ENCODE measurements at places on chromosomes 3 and 15.

GRCh38 chr3:124256599-124256998, 264.7 kb upstream of the ROPN1 start:
- DNase-seq = no peak

DNA sequence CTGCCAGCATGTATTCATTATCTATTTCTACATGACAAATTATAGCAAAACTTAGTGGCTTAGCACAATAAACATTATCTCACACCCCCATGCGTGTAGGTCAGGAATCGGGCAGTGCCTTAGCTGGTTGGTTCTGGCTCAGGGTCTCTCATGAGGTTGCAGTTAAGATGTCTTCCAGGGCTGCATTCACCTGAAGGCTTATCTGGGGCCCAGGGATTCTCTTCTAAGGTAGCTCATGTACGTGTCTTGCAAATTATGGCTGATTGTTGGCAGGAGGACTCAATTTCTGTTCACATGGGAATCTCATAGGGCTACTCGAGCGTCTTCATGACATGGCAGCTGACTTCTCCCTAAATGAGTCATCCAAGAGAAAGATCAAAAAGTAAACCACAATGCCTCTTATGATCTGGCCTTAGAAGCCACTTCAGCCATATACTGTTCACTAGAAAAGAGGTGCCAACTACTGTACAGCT, 42.9 kb upstream of the TSC22D2 start:
- DNase-seq = no peak

- no peak for DNase-seq
These were observed 586.9 kb upstream of the DPPA4 start for GRCh38 chr3:109924196-109924595.

GRCh38 chr3:128497305-128498126, 4.5 kb upstream of the GATA2 start:
- no peak for DNase-seq

GRCh38 chr3:129434140-129434539, 5.6 kb downstream of the MBD4 start:
- no peak for DNase-seq

DNA sequence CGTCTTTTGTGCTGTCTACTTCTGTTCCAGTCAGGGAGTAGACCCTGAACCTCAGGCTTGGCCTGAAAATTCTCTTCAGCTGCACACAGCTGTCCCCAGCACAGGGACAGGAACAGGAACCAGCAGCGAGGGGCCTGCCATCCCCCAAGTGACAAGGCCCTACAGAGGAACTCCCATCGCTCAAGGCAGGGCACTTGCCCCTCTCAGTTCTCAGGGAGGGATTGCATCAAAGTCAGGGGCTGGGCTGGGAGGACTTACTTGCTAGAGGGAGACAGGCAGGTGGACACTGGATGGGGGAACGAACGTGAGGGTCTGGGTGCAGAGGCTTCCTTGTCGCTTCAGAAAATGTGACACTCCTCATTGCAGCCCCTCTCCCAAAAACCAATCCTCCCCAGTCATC, 163.6 kb downstream of the CHSY1 start:
- no peak for DNase-seq

GRCh38 chr3:142724682-142725356, 985 bp downstream of the TRPC1 start:
- DNase-seq = peak; percentile 1

DNA sequence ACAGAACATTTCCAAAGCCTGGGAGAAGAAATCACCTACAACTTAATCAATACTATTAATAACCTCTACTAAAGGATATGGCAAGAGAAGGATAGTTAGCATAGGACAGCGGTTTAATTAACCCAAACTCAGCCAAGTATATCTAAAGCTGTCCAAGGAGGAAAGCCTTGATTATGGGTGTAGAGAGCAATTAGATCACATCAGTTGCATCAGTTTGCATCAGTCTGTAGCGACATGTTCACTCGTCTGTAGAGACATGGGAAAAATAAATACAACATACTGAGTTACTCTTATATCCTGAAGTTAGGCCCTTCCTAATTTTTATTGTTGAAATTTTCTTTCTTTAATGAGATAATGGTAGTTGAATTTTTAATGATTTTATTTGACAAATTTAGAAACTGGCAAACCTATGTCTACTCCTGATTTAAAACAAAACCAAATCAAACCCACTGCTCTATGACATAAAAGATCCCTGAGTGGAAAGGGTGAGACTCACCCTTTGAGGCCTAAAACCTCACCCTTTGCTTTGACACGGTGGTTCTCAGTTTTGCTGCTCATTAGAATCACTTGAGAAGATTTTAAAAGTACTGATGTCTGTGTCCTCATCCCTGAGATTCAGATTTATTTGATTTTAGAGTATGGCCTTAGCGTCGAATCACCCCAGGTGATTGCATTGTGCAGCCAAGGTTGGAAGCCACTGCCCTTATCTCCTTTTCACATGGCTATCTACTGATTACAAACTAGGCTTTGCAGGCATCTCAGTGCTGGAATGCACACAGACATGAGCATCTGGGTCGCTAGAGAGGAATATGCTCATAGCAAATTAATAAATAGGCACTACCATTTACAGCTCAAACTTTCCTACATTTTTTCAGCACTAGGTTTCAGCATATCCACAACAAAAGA, 2.8 kb upstream of the CLRN1 start:
- DNase-seq = no peak

DNA sequence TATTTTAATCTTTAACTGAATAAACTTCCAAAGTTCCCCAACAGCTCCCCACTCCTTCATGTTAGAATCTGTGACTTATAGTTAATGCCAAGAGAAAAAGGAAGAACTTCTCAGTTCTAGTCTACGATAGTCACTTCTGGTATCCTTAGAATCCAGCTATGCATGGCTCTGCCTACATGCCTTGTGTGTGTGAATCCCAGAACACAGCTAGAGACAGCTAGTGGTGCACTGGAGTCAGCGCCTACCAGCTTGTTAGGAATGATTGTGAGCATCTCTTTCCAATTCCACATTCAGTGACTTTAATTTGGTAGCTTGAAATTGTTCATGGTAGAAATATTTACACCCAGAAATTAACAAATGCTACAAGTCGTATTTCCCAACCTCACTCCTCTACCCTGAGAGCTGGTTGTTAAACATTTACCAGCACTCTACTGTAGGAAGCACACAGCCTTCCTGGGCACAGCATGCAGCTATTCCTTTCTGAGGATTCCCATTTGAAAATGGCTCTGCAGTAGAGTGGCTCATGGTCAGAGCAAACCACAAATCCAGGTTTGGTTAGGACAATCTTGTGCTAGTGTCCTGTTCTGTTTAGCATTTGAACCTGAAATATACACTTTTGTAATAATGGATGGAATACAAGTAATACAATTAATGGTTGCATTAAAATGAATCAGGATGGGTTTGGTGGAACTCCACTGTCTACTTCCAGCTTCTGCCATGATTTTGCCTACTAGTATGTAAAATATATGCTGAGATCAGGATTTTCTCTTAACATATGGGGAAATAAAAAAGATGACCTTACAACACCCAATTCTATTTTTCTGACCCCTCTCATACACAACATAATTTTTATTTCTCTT, 371.0 kb upstream of the GBE1 start:
- DNase-seq = no peak

DNA sequence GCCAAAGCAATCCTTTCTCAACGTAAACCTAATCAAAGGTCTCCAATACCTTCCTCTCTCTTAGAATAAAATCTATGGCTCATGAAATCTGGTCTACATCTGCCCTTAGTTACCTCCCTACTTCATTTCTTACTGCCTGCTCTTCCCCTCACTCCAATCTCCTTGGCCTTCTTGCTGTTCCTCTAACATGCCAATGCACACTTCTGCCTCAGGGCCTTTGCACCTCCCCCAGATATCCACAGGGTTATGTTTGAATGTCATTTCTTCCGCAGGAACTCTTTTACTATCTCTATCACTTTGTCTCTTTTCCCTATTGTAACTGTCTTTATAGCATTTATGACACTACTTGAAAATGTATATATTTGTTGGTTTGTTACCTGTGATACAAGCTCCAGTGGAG, 44.3 kb upstream of the PYGO1 start:
- no peak for DNase-seq

GRCh38 chr3:126155280-126155640, 25.1 kb downstream of the ALDH1L1 start:
- DNase-seq = no peak

GRCh38 chr15:98952381-98952803, 55.2 kb downstream of the PGPEP1L start:
- DNase-seq = no peak

DNA sequence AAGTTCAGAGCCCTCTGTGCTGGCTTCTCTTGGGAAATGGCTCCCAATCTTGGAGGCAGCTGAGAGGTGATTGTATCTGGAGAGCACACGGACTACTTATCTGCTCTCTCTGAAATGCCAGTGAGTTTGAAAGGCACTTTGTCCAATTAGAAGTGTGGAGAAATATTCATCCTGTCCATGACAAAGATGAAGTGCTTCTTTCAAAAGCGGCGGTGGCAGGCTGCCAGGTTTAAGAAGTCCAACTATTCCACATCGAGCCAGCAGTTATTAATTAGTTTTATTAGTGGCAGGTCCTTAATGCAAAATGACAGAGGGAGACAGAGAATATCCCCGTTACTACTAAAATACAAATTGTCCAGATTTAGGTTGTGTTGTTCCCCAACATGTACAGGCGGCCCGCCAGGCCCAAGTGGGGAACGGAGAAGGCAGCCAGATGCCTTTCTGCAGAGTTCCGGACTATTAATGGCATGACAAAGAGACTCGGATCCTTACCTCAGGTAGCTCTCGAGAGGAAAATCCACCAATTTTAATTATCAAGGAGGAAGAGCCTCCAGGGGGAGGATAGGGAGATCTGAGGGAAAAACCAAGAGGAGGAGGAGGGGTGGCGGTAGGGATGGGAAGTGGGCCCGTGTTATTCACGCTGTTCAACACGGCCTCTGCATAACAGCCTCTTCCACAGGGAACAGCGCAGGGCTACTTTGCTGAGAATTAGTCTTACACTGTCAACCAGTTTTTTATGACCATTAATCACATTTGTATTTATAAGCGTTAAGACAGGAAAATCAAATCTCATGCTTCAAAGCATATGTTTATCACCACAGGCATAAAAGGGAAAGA, 42.0 kb downstream of the RORA start:
- DNase-seq = no peak

- no peak for DNase-seq
These were observed 26.3 kb downstream of the ESYT3 start for GRCh38 chr3:138460536-138461205.

GRCh38 chr3:129722527-129722926, 116.1 kb upstream of the PLXND1 start:
- DNase-seq = no peak

DNA sequence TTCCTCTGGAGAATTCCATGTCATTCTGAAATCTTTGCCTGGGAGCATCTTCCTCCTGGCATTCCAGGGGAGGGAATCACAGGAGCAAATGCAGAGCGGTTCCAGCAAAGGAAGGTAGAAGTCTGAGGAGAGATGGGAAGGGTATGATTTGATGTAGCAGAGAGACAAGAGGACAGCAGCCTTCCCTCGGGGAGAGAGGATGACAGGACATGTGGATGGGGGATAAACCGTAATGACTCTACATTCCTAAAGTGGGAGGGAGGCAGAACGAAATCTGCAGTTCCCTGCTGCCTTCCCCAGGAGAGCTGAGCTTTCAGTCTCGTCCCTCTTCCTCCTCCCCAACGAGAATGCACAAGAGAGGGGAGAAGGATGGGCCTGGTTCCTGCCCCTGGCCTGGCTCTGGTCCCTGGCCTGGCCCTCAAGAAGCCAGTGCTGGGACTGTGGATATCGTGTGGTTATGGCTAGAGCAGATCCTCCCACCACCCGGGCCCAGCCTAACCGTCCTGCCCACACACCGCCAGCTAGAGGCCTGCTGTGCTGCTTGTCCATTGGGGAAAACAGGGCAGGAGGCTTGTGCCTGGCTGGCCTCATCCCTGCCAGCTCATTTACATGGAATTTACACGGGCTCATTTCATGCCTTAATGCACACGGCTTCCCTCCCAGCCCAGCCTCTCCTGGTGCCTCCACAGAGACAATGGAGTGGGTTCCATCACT, 26.6 kb downstream of the SEMA7A start:
- peak; percentile 67 for DNase-seq

GRCh38 chr3:177201700-177202397, 4.6 kb upstream of the TBL1XR1 start:
- no peak for DNase-seq
